ENCODE measurements at places on chromosomes 13 and 19. TPM values are rescaled to one million over a fixed set of nuclear protein-coding genes. Genes with fewer than 3 reads are reported as not detected.

GRCh38 chr19:12665671-12666264 is 774 bp downstream of the MAN2B1 start:
- peaks cover 12% of the 10 kb centered on the region for H3K4me1 ChIP-seq
- H3K27me3 ChIP-seq = no peaks in the 10 kb centered on the region
- H3K4me3 ChIP-seq = peak overlapping the region; percentile 91
- H3K36me3 ChIP-seq = peaks cover 5% of the 10 kb centered on the region

DNA sequence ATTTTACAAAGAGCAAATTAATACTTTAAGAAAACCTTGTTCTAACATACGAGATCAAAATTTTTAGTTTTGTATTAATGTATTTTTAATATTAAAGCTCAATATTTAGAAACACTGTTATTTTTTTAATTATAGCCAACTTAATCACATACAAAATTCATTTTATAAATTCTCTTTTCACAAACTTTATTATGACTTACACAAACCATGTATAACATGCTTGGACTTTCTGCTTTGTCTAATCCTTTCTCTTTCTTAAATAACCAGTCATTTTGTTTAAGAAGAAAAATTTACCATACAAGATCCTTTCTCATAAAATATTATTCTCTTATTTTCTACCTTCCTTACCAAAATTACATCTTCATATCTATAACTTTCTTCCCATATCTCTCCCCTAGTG is 62.2 kb downstream of the CYSLTR2 start:
- no peak overlapping the region for H3K27ac ChIP-seq
- H3K4me1 ChIP-seq = no peaks in the 10 kb centered on the region
- H3K4me3 ChIP-seq = no peak overlapping the region
- H3K36me3 ChIP-seq = no peaks in the 10 kb centered on the region
- H3K27me3 ChIP-seq = no peaks in the 10 kb centered on the region
- no peak for DNase-seq

- no peaks in the 10 kb centered on the region for H3K27me3 ChIP-seq
- H3K27ac ChIP-seq = no peak overlapping the region
- H3K4me3 ChIP-seq = no peak overlapping the region
- no peaks in the 10 kb centered on the region for H3K36me3 ChIP-seq
Observed at GRCh38 chr19:51364200-51365106, 1.7 kb downstream of the ETFB start.

GRCh38 chr13:33466262-33466661 is 180.7 kb upstream of the STARD13 start:
- no peaks in the 10 kb centered on the region for H3K4me1 ChIP-seq
- no peak for DNase-seq
- H3K27me3 ChIP-seq = no peaks in the 10 kb centered on the region
- no peak overlapping the region for H3K27ac ChIP-seq

GRCh38 chr13:88248393-88248792 is 577.2 kb downstream of the SLITRK5 start:
- H3K27me3 ChIP-seq = no peaks in the 10 kb centered on the region
- no peak overlapping the region for H3K4me3 ChIP-seq
- no peak for DNase-seq
- H3K36me3 ChIP-seq = no peaks in the 10 kb centered on the region
- no peaks in the 10 kb centered on the region for H3K4me1 ChIP-seq

- H3K27me3 ChIP-seq = no peaks in the 10 kb centered on the region
- H3K4me1 ChIP-seq = no peaks in the 10 kb centered on the region
- no peak overlapping the region for H3K27ac ChIP-seq
- H3K36me3 ChIP-seq = no peaks in the 10 kb centered on the region
- peak; percentile 42 for DNase-seq
Observed at GRCh38 chr13:62932256-62932883, 1516.7 kb upstream of the PCDH20 start.

DNA sequence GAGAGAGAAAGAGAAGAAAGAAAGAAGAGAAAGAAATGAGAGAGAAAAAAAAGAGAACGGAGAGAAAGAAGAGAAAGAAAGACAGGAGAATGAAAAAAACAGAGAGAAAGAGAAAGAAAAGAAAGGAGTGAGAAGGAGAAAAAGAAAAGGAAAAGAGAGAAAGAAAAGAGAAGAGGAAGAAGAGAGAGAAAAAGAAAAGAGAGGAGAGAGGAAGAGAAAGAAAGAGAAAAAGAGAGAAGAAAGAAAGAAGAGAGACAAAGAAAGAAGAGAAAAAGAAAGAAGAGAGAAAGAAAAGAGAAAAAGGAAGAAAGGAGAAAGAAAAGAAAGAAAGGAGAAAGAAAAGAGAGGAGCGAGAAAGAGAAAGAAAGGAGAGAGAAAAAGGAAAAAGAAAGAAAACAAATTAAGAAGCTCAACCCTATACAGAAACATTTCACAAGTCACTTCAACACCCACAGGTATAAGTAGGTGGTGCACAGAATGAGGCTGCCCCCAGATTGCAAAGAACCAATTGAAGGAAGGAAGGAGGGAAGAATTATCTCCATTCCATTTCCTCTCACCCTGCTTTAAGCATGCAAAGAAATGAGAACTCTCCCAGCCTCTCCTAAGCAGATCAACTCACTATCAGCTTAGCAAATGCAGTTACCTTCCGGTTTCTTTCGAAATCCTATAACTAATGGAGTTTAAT is 98.8 kb upstream of the CACNA1A start:
- no peaks in the 10 kb centered on the region for H3K27me3 ChIP-seq
- H3K36me3 ChIP-seq = no peaks in the 10 kb centered on the region
- no peak for DNase-seq
- no peak overlapping the region for H3K27ac ChIP-seq

GRCh38 chr19:15123900-15124299 is 16.7 kb downstream of the SYDE1 start:
- no peak for DNase-seq
- H3K4me1 ChIP-seq = peaks cover 8% of the 10 kb centered on the region
- H3K27me3 ChIP-seq = no peaks in the 10 kb centered on the region
- H3K27ac ChIP-seq = peak overlapping the region; percentile 25

DNA sequence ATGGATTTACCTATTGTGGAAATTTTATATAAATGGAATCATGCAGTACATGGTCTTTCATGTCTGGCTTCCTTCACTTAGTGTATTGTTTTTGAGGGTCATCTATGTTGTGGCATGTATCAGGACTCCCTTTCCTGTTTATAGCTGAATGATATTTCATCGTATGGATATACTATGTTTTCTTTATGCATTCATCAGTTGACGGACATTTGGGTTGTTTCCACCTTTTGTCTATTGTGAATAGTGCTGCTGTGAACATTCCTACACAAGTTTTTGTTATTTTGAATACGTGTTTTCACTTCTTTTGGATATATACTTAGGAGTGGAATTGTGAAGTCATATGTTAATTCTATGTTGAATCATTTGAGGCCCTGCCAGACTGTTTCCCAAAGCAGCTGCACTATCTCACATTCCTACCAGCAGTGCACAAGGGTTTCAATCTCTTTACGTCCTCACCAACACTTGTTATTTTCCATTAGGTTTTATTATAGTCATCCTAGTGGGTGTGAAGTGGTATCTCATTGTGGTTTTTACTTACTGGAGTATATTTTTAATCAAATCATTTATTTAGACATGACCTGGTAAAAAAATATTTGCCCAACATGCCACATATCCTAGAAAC is 262.7 kb downstream of the DLEU7 start:
- H3K27me3 ChIP-seq = no peaks in the 10 kb centered on the region
- H3K36me3 ChIP-seq = no peaks in the 10 kb centered on the region
- no peaks in the 10 kb centered on the region for H3K4me1 ChIP-seq
- H3K4me3 ChIP-seq = no peak overlapping the region
- no peak overlapping the region for H3K27ac ChIP-seq

DNA sequence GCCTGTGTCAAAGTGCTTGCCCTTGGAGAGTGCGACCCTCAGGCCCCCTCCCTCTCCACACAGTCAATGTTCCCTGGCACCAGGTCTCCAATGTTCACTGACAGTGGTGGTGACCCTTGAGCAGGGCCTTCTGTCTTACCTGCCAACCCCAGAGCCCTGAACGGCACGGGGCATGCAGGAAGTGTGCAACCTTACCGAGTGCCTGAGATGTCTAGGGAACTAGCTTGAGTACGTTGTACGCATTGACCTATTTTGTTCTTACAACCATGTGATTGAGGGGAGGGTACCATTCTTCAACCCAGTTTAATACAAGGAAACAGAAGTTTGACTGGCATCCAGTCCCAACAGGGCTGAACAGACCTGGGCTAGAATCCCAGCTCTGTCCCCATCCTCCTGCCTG is 13.2 kb downstream of the MAG start:
- H3K36me3 ChIP-seq = no peaks in the 10 kb centered on the region
- peaks cover 2% of the 10 kb centered on the region for H3K27me3 ChIP-seq
- DNase-seq = no peak
- no peak overlapping the region for H3K4me3 ChIP-seq

DNA sequence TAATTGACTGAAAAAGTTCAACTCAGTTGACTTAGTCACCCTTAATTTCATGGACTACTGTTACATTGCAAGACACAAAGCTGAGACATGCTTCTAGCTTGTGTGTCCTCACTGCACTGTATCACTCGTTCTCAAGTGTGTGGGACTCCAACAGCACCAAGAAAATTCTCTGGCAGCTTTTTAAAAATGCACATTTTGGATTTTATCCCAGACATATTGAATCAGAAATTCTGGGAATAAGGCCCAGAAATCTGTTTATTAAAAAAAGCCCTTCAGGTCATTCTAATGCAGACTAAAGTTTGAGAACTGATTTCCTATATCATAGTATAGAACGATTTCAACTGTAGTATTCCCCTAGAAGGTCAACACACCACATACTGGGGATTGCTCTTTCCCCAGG is 1485.3 kb downstream of the PCDH9 start:
- no peak overlapping the region for H3K27ac ChIP-seq
- H3K36me3 ChIP-seq = no peaks in the 10 kb centered on the region
- no peak overlapping the region for H3K4me3 ChIP-seq
- peak; percentile 69 for DNase-seq

- DNase-seq = no peak
- H3K27ac ChIP-seq = peak overlapping the region; percentile 8
- H3K4me3 ChIP-seq = no peak overlapping the region
- H3K36me3 ChIP-seq = peaks cover 13% of the 10 kb centered on the region
- peaks cover 4% of the 10 kb centered on the region for H3K4me1 ChIP-seq
- H3K27me3 ChIP-seq = no peaks in the 10 kb centered on the region
Observed at GRCh38 chr19:38734426-38735256, 9.6 kb downstream of the CAPN12 start.

DNA sequence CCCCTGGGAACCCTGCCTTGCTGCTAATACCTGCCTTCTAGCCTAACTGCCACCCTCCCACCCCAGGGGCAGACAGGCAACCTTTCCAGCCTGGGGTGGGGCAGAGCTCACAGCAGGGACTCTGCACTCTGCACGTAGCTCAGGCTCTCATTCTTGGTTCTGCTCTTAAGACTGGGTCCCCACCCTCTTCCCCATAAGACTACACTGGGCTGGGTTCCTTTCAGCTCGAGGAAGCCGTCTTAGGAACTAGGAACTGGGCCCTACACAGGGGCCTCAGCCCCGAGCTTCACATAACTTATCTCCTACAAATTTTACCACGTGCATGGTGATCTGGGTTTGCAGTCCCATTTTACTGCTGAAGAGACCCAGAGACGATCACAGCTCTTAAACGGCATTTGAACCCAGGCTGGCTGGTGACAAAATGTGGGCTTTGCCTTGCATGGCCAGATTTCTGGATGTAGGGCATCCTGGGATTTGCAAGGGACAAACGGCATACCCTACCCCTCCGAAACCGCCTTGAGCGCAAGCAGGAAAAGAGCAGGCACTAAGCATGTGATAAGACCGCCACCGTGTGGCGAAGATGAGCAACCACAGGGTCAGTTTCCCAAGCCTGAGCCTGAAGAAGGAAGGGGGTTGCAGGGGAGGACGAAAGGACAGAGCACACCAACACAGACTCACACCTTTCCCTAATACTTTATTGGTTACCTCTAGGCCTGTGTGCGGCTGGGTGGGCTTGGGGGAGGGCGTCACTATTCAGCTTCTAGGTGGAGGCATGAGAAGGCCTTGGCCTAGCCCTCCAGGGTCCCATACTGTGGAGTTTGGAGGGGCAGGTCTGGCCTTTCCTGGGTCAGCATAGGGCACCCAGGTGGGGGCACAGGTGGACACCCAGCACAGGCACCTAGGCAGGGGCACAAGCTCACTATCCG is 5.1 kb downstream of the JUNB start:
- peaks cover 11% of the 10 kb centered on the region for H3K4me1 ChIP-seq
- peak overlapping the region; percentile 38 for H3K27ac ChIP-seq
- no peaks in the 10 kb centered on the region for H3K27me3 ChIP-seq
- peak; percentile 82 for DNase-seq

- no peak overlapping the region for H3K4me3 ChIP-seq
- DNase-seq = no peak
- no peaks in the 10 kb centered on the region for H3K36me3 ChIP-seq
- H3K27me3 ChIP-seq = no peaks in the 10 kb centered on the region
- no peaks in the 10 kb centered on the region for H3K4me1 ChIP-seq
Observed at GRCh38 chr13:59793107-59793506, 370.6 kb downstream of the DIAPH3 start.

DNA sequence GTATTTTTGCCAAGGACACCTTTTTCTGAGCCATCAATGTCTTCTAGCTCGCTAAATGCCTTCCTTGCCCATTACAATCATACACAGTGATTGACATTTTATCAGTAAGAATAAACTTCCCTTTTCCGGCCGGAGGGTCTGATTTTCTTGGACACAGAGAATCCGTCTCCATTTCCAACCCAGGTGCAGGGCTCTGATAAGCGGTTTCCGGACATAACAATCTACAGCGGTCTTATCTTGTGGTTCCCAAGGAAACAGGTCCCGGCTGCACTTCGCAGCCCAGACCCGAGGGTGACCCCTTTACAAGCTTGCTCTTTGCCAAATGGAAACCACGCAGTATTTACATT is 5.1 kb upstream of the ZNF77 start:
- no peaks in the 10 kb centered on the region for H3K36me3 ChIP-seq
- H3K27ac ChIP-seq = peak overlapping the region; percentile 90
- peaks cover 4% of the 10 kb centered on the region for H3K4me1 ChIP-seq
- H3K27me3 ChIP-seq = no peaks in the 10 kb centered on the region
- H3K4me3 ChIP-seq = peak overlapping the region; percentile 85
- DNase-seq = no peak

The GRIK5 gene
- 0.69 TPM for polyA plus RNA-seq

The TGFBR3L gene
- 0.35 TPM for polyA plus RNA-seq

The C1QTNF9B gene
- polyA plus RNA-seq = 0.96 TPM

The IZUMO2 gene
- polyA plus RNA-seq = not detected

The AZU1 gene
- not detected for polyA plus RNA-seq

The DZIP1 gene
- polyA plus RNA-seq = 18.1 TPM

The SWSAP1 gene
- polyA plus RNA-seq = 0.76 TPM

The ACP5 gene
- 0.19 TPM for polyA plus RNA-seq

The TUBA3C gene
- not detected for polyA plus RNA-seq

The ZNF486 gene
- polyA plus RNA-seq = 4.5 TPM

The URAD gene
- polyA plus RNA-seq = not detected

The ZNF790 gene
- 4.4 TPM for polyA plus RNA-seq

The SELENOV gene
- polyA plus RNA-seq = not detected

The CD209 gene
- not detected for polyA plus RNA-seq
